AG20443 (cell line): ENCODE measurements at places on chromosomes 7 and 10.

- DNase-seq = no peak
These were observed 92.7 kb downstream of the RSU1 start for GRCh38 chr10:16724509-16724908.

DNA sequence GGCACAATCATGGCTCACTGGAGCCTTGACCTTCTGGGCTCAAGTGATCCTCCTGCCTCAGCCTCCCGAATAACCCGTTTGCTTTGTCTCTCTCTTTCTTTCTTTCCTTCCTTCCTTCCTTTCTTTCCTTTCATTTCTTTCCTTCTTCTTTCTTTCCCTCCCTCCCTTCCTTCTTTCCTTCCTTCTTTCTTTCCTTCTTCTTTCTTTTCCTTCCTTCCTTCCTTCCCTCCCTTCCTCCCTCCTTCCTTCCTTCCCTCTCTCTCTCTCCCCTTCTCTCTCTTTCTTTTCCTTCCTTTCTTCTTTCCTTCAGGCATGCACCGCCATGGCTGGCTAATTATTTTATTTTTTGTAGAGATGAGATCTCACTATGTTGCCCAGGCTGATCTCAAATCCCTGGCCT is 57.9 kb upstream of the NPTX2 start:
- no peak for DNase-seq

DNA sequence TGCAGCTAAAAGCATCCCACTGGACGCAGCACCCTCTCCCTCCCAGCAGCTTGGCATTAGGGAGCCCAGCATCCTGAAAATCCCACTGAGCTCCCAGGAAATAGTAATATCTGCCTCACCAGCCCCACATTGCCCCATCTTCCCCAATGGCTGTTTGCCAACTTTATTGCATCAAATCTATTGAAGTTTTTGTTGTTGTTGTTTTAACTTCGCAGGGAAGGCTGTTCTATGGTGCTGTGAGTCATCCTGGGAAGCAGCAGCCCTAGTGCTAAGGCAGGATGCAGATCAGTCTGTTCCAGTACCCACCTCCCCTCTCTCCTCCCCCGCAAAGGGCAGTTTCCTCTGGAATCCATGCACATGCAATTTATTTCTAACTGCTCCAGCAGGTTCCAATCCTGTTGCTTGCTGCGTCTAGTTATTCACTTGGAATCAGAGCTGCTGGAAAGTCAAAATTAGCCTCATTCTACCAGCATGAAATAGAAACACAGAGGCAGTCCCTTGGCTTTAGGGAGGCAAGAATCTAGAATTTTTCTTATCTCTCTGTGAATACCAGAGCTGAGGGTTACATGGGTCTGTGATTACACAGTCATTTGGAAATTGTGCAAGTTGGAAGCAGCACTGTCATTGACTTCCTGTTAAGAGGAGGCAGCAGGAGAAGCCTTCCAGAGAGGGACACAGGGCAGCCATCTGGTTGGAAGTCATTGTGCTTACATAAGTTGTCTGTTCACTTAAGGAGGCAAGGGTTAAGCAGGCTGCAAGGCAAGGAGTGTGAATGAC is 115.9 kb upstream of the CACUL1 start:
- DNase-seq = peak; percentile 77

DNA sequence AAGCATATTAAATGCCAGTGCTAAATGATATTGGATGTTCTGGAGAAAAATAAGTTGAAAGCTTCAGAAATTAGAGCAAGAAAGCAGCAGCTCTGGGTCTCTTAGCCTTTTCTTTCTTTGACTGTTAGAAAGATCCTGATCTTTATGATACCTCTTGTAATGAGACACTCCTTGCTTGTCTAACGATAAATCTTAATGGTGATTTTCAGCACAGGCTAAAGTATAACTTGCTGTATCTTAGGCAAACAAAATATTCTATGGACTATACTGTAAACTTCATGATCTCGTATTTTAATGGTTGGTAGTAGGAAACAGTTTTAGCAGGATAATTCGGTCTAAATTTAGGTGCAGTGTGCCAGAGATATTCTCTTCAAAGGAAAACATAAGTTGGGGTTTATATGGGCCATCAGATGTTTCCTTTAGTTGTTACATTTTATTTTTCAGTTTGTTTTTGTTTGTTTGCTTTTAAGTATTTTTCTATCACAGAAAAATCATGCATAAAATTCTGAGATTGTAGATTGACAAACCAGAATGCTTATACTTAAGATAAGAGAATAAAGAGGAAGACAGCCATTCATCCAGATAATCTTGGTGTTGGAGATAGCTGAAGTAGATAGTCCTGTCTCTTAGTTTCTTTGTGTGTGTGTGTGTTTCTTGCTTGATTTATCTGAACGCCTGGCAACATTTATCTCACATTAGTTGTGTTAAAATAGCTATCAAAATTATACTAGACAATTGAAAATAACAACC is 4.7 kb downstream of the CASD1 start:
- DNase-seq = no peak

DNA sequence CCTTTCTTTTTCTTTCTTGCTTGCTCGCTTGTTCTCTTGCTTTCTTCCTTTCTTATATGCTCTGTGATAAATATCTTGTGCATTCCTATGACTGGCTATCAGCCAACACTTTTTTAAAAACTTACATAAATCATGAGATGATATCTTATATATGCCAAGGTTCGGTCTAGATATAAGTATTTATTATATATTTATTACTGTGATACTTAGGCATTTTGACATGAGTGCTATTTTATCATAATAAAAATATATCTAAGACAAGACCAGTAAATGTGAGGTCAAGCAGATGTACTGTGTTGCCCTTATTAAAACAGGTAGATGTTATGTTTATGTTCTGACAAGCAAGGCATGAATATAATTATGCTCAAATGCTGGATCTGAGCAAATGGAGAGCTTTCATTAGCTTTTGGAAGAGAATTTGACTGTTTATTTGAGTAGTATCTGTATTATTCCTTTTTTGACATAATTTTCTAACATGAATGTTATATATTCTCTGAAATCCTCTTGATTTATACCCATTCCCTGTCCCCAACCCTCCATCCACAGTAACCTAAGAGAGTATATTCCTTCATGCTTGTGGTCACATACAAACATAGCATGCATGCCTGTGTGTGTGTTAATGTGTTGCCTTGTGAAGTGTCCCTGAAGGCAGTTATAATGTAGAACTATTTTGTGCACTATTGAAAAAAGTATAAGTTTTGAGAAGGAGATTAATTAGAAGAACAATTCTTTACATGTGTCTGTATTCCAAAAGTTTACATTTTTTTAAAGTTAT is 158.0 kb downstream of the HDAC9 start:
- no peak for DNase-seq

DNA sequence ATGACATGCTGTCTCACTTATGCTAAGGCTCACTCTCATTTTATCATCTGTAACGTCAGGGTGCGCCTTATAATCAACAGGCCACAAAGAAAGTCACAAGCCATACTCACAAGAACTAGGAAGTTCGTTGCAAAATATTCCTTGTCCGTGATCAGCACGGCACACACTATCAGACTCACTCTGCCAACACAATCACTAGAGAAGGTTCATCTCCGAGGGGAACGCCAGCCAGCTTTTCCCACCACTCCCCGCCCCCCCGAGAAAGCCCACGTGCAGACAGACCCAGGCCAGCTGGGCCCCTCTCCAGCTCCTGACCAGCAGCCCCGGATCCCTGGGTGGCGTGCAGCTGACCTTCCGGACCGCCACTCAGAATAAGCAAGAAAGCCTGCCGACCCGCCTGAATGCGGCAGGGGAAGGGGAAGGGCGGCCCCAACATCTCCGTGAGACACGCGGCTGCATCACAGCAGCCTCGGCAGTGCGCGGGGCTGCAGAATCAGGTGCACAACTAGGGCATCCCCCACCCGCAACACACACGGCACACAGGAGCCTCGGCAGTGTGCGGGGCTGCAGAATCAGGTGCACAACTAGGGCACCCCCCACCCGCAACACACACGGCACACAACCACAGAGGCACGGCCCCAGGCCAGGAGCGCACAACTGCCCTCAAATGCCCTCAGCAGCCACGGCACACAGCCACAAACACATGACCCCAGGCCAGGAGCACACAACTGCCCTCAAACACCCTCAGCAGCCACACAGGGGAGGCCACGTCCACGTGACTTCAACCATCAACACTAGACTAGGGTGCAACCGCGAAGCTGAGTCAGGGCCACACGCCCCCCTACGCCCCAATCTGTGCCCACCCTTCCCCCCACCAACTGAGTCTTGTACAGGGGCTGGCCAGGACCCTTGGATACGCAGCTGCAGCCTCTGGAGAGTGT is 2.5 kb upstream of the GPR146 start:
- no peak for DNase-seq

DNA sequence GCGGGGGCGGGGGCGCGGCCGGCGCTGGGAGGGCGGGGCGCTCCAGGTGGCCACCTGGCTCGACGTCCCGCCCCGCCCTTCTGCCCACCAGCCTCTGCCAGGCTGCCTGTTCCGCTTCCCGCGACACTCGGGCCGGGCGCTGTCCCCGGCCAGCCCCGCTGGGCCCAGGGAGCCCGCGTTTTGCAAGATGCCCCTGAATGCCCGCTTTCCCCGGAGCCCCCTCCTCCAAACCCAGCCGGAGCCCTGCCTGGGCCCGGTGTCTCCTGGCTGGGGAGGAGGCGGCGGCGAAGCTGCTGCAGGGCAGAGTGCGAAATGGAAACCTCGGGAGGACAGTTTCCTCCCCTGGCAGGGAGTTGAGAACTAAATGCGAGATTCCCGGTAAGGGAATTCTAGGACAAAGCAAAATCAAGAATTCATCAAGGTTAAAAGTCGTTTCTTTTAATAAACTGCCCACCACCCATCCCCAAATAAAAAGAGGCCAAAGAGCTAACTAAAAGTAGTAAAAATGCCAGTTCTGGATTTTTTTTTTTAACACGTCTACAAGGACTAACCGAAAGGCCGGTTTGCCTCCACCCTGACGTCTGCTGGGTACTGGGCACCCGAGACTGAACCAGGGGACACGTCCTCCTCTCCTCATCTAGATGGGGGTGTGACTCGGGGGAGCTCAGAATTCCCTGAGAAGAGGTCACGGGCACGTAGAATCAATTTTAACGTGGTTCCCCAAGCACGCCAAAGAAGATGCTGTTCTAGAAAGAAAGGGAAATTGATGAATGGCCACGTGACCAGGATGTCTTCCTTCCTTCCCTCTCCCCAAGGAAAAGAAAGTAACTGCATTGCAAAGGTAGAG is 200.4 kb upstream of the NFE2L3 start:
- peak; percentile 30 for DNase-seq

- no peak for DNase-seq
These were observed 35.6 kb downstream of the FAM241B start for GRCh38 chr10:69665474-69666320.

GRCh38 chr7:148264933-148265557 is 325.5 kb upstream of the C7orf33 start:
- DNase-seq = peak; percentile 40
